ENCODE measurements at places on chromosomes 16 and 17.

GRCh38 chr17:34203018-34203638, 52.0 kb upstream of the CCL2 start:
- no peak for DNase-seq

- DNase-seq, result no peak
These were observed 32.4 kb downstream of the SMYD4 start for GRCh38 chr17:1797323-1797722.

GRCh38 chr16:80129791-80130190, 411.0 kb upstream of the DYNLRB2 start:
- no peak for DNase-seq

DNA sequence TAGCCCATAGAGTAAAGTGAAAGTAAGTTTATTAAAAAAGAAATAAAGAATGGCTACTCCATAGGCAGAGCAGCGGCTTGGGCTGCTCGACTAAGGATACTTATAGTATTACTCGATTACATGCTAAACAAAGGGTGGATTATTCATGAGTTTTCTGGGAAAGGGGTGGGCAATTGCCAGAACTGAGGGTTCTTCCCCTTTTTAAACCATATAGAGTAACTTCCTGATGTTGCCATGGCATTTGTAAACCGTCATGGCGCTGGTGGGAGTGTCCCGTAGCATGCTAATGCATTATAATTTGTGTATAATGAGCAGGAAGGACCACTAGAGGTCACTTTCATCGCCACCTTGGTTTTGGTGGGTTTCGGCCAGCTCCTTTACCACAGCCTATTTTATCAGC, 13.3 kb upstream of the GAS7 start:
- no peak for DNase-seq

GRCh38 chr17:45430738-45431530, 1.7 kb downstream of the ARHGAP27 start:
- no peak for DNase-seq

DNA sequence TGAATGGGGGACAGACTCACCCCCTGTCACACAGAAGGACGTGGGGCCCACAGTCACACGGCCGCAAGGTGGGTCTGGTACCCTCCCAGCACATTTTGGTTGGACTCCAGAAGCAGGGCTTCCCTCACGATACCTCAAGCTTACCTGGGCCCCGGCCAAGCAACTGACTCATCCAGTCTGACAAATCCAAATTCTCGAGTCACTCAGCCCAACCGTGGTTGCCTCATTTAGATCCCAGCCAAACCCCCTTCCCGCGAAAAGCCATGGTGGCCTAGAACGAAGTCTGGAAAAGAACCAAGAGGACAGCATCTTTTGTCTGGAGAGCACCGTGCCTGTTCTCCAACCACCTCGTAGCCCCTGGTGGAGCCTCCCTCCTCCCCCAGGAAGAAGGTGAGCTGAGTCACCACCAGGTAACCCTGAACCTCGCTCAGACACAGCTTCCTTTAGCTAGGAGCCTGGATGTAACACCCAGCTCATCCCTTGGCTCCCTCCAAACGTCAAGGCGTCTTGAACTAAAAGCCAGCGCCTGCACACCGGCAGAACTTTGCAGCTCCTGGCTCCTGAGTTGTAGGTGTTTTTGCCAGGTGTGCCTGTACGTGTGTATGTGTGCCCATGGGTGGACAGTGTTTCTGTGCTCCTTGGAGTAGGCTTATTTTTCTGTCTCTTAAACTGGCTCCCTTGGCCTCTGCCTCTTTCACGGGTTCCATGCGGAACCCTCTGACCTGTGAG, 78.9 kb downstream of the CMIP start:
- DNase-seq, result no peak
